ENCODE measurements at places on chromosomes 12 and 14.
A peak's percentile ranks its signal among the peaks of the same experiment; 100 is the strongest.

- DNase-seq: no peak
Measured at GRCh38 chr12:75389061-75389460, 1.8 kb upstream of the GLIPR1L2 start.

GRCh38 chr12:40376533-40377267 lies 151.9 kb downstream of the LRRK2 start:
- DNase-seq: no peak

- DNase-seq: no peak
Measured at GRCh38 chr12:25101092-25101445, 93.9 kb downstream of the DNAI7 start.

DNA sequence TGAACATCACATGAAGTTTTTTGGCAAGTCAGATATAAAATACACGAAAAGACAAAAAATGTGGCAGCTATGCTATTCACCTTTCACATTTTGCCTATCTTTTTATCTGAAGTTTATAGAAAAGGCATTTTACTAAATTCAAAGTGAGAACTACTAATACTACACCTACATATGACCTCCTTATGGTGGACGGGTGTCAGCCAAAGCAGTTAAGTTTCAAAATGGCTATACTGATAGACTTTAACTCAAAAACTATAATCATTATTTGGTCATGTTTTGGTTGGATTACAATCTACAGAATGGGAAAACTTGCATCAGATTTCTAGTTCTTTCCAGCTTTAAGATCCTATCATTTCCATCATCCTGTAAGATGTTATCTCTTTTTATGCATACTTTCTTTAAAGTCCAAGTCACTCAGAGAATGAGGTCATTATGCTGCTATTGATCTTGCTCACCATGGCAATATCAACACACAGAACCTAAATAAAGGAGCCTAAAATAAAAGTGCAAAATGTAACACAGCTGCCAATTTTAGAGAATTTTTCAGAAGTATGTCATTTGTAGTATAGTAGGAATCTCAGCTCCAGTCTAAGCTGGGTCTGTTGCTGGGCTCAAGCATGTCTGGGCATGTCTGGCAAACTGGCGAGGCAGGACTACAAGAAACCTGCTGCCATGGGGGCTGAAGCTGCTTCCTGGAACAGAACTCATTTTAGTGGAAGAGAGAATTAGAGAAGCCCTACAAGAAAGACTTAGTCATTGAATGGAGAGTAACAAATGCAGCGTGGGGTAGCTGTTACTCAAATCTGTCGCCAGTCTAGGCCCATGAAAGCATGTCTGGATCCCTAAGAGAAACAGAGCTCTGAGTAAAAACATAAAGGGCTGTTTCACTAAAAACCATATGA lies 7.6 kb upstream of the AEBP2 start:
- peak; percentile 87 for DNase-seq

DNA sequence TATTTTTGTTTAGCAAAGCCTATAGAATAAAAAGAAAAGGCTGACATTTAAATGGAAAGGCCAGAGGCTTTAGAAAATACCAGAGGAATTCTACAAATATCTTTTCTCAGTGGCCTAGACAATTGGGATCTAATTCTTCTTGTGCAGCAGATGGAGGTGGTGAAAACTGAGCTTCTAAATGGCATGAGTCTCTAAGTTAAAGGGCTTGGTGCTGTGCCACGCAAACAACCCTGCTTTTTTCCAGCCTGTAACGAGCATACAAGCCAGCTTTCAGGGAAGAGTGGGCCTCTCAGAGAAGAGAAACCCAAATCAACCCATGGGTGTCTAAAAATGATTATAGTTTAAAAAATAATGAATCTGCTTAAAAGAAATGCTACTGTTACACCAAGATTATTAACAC lies 237.9 kb upstream of the NAV3 start:
- DNase-seq: peak; percentile 89

GRCh38 chr14:104794099-104794498 lies 1.4 kb downstream of the AKT1 start:
- DNase-seq: no peak

DNA sequence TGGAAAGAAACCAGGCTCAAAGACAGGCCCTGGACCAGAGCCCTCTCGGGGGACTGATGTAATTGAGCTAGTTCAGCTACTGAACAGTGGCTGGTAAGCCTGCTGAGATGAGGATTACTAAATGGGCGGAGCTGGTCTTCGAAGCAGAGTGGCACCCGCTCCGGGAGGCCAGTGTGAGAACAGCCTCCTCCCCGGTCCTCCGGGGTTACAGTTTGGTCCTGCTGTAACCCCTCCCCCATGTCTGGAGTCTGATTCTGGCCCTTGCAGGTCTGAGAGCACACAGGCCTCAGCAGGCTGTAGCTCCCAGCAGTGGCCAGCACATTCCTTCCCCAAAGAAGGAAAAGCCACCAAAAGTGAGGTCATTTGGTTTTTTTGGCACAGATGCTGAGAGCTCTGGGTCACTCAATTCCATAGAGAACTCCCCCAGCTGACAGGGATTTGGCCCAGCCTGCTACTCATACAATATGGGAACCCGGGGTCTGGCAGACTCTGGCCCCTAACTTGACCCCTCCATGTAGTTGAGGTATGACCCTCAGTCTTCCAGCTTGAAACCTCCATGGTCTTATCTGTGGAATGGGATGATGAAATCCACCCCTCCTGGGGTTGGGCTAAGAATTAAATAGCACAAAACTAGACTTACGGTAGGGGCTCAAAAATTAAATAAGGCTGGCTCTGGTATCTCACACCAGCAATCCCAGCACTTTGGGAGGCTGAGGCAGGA lies 39.0 kb downstream of the ACTN1 start:
- no peak for DNase-seq

DNA sequence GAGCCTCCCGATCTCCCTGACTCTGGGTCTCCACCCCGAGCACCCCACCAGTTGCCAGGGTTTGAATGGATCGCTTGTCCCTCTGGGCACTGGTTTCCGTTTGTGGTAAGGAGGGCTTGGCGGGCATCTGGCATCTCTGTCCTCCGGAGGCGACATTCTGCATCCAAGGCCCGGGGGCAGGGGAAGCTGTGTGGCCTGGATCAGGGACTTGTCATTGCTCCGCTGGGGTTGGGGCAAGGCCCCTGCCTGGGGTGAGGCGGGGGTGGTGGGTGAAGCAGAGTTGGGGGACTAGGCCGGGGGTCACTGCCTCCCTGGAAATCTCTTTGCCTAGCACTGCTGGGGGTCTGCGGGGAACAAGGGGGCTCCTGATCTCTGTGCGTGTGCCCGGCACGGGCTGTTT lies 30.2 kb downstream of the KIF26A start:
- DNase-seq: no peak

DNA sequence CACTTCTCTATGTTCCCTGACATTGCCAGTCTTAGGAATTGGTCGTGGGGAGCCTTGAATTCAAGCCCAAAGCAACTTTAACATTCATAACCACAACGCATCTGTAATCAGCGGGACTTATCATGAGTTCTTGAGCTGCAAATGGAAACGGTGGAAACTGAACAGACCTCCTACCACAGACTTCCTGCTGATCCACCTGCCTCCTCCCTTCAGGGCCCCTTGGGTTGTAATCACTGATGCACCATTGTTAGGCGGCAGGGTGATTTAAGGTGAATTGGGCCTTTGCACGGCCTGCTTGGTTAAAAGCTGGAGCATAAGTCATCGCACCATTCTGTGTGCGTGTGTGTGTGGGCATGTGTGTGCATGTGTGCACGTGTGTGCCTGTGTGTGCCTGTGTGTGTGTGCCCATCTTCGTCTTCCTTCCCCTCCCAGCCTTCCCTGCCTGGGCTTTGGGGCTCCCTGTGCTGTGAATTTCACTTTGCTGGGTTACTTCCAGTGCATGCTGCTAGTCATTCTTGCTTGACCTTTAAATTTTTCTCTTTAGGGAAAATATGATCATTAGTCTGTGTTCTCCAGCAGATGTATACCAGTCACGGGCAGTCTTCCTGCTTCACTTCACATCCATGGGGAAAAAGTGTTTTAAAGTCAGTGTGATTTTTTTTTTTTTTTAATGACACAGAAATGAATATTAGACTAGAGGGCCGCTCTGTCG lies 29.1 kb downstream of the CHST11 start:
- DNase-seq: no peak

DNA sequence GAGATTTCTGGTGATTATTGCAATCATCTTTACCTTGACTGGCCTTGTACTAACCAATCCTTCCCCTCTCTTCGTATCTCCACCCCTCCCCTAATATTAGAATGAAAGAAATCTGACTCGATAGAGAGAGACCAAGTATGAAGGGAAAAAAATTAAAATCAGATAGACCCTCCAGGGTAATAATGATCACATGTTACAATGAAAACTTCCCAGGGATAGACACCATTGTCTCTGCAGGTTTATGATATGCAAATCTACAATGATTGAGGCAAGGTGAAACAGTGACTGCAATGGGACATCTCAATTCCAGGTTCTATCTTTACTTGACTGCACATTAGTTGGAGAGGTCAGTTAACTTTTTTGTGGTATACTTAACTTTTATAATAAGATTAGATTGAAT lies 1.5 kb upstream of the NFKBIA start:
- no peak for DNase-seq

- DNase-seq: no peak
Measured at GRCh38 chr12:89040146-89040964, 311.9 kb downstream of the DUSP6 start.

GRCh38 chr12:83106873-83107272 lies 420.2 kb downstream of the TMTC2 start:
- no peak for DNase-seq

DNA sequence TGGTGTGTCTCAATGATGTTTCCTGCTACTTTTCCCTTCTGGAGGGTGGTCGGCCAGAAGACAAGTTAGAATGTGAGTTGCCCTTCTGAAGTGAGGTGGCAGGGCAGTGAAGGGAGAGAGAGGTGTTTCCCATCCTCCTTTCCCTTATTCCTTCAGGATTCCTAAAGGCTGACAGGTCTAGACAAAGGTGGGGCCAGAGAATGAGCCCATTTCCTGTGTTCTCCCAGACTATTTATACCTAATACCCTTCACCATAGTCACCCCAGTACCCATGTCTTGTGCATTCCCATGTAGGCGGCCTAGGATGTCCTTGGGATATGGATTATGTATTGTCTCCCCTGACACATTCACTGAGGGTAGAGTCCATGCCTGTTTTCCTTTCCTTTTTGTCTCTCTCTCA lies 7.0 kb downstream of the DGKA start:
- no peak for DNase-seq

- no peak for DNase-seq
Measured at GRCh38 chr14:90034156-90034555, 27.6 kb upstream of the KCNK13 start.

DNA sequence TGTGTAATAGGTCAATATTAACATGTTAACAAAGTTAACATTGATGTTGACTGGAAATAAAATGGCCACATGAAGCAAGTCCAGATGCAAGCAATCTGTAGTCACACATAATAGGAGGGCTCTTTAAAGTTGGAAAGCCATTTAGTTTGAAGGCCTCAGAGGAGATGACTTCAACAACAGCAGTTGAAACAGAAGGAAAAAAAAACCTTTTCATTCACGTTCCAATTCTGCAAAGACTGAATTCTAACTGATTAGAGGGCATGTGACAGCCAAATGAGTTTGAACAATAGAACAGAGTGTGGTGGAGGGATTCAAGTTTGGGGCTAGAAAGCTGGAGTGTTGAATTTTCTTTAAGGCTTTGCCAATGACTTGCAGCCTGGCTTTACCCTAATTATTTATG lies 41.5 kb upstream of the DAAM1 start:
- DNase-seq: peak; percentile 76

DNA sequence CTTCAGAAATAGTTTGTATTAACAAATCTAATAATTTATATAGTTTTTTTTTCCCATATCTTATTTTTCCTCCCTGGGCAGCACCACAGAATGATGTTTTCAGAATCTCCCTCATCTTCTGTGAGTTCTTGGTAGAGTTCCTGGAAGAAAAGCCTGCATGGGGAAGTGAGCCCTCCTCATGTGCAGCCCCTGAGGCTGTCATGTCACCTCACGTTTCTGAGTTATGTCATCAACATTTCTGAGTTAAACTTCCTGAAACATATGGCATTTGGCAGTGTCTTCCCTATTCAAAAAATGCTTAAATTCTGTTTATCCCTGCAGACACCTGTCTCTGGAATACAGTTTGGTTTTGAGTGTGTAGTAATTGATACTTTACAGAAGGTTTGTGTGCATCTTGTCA lies 979.0 kb downstream of the TMEM121 start:
- DNase-seq: no peak

DNA sequence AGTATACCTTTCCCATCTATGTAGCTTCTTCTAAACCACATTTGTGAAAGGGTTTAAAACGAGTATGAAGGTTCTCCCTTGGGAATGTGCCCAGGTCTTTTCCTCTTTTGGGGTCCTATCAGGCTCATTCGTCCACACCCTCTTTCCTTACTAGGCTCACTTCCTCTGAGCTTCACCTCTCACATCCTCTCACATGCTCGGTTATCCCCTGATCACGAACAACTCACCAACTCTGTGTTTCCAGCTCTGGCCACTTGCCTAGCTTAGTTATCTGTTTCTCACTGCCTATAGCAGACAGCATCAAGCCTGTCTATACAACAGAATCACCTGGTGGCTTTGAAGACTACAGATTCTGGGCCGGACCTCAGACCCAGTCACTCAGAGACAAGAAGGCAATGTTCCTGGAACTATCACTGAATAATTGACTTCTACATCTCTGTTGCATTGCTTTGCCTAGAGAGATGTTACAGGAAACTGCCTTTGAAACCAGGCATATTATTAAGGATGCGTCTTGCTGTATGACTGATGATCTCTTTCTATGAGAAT lies 158.2 kb downstream of the FOXN3 start:
- no peak for DNase-seq

DNA sequence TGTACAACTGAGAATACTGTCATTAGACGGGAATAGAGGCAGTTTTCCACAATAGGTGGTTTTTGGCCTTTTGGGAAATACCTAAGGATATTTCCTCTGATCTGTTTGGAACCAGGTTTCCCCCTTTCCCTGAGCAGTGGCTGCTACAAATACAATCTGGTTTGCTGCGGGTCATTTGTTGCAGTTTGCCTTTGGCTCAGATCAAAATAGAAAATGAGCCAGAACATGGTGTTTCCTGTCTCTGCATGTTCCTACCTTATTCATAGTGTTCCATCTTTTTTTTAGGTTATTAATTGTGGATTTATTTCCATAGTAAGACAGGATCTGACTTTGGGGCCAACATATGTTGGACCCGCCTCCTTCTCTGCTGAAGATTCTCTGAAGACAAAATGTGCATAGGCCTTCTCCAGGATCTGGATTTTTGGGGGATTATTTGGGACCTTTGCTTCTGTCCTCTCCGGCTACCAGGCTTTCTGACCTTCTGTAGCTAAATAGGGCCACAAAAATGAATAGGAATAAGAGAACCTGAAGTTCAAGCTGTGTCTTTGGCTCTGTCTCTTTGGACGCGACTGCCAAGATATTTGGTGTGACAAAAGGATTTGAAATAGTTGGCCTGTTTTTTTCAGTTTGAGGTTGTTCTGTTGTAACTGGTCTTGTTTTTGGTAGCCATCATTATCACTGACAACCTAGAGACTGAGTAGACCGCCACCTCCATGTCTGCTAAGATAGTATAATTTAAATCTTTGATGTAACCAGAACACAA lies 146.9 kb downstream of the PRKCH start:
- DNase-seq: no peak

DNA sequence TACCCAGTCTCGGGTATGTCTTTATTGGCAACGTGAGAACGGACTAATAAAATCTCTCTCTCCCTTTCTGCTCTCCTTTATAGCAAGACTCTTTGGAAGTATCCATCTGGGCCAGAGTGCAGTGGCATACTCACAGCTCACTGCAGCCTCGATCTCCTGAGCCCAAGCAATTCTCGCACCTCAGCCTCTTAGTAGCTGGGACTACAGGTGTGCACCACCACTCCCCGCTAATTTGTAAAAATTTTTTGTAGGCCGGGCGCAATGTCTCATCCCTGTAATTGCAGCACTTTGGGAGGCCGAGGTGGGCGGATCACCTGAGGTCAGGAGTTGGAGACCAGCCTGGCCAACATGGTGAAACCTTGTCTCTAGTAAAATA lies 33.2 kb upstream of the PPP2R5C start:
- no peak for DNase-seq

Data from NCI-H446 treated with DMSO at 0.1 percent for 48 hours (cell line).